Stimulated activated CD8-positive, alpha-beta memory T cell treated with anti-CD3 and anti-CD28 coated beads, Interleukin-4, amount 100 ng/mL, for 1 hour (primary cell): ENCODE measurements at places on chromosomes 6 and 20.

DNA sequence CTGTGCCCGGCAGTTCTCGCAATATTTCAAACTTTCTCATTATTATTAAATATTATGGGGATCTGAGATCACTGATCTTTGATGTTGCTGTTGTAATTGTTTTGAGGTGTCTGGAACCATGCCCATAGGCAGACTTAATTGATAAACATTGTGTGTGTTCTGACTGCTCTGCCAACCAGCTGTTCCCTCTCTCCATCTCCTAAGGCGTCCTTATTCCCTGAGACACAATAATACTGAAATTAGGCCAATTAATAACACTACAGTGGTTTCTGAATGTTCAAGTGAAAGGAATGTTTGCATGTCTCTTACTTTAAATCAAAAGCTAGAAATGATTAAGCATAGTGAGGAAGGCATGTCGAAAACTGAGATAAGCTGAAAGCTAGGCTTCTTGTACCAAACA lies 7.6 kb downstream of the MAPK14 start:
- DNase-seq: no peak

GRCh38 chr6:136932599-136932998 lies 10.5 kb downstream of the SLC35D3 start:
- DNase-seq: no peak

DNA sequence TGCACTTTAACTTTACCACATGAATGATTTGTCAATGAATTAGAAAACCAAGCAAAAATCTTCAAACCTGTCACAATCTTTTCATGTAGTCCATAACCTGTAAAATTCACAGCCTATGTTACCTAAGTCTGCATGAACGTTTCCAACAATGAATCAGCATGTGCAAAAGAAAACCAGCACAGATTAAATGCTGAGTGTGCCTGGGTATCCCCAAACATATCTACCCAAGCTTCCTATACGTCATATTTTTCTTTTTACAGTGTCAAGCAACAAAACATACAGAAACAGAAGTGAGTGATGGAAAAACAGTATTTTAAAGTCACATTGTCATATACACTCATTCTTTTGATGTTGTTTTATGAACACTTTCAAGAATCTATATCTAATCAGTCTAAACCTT lies 713.5 kb downstream of the RFPL4B start:
- DNase-seq: no peak

DNA sequence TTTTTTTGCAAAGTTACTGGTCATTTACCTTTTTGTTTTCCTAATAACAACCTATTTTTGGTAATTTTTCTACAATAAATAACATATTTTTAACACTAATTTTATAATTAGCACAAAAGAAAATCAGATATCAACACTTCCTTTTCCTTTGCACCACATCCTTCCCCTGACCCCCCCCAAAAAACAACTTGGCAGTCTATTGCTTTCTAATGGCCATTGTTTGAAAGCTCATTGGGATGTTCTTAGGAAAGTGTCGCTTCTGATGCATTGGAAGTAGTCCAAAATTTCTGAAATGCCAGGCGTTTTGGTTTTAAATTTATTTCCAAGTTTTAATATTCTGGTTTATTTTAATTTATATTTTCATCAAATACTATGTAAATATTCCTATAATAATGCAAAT lies 407.8 kb downstream of the EYS start:
- DNase-seq: no peak

DNA sequence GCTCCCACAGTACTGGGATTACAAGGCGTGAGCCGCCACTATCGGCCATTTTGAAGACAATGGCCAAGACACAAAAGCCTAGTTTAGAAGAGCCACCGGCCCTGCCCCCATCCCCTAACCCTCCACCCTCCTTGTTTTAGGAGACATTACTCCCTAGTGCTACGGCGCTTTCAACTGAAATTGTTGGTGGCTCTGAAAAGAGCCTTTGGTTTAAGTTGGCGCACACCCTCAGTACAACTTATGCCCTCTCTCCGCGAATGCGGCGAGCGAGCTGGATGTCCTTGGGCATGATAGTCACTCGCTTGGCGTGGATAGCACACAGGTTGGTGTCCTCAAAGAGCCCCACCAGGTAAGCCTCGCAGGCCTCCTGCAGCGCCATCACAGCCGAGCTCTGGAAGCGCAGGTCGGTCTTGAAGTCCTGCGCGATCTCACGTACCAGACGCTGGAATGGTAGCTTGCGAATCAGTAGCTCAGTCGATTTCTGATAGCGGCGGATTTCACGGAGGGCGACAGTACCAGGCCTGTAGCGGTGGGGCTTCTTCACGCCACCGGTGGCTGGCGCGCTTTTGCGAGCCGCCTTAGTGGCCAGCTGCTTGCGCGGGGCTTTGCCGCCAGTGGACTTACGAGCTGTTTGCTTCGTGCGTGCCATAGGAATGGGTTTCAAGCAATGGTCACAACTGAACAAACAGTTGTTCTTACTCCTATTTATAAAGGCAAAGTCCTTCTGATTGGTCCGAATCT lies 114.9 kb upstream of the BTN3A2 start:
- DNase-seq: peak; percentile 23

DNA sequence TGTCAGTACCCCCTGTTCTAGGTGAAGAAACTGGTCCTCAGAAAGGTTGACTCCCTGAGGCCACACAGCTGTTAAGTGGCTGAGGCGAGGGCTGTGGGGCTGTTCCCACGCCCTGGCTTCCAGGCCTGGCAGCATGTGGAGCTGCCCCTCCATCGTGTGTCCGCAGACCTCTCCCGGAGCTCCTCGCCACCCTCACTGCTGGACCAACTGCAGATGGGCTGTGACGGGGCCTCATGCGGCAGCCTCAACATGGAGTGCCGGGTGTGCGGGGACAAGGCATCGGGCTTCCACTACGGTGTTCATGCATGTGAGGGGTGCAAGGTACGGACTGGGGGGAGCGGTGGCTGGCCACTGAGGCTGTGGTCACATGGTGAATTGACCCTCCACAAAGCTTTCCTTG lies 32.2 kb upstream of the FANCE start:
- DNase-seq: no peak

DNA sequence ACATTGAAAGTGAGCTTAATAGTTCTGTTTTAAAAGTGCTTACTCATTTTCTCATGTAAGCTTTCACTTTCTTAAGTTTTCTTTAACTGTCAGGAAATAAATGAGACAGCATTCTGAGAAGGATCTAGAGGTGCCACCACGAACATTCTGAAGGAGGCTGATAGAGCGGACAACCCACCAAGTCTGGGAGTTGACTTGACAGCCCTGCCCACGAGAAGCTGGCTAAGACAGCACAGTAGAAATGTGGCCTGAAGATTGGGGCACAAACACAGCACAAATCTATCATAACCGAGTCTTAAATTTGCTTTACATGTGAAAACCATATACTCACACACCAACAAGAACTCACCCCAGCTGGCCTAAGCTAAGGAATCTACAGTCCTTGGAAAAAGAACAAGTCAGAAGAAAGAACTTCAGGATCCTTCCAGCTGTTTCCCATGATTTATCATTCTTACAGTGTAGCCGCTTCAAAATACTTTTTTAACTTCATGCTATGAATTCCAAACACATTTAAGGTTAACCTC lies 144.2 kb upstream of the TNFAIP3 start:
- no peak for DNase-seq

DNA sequence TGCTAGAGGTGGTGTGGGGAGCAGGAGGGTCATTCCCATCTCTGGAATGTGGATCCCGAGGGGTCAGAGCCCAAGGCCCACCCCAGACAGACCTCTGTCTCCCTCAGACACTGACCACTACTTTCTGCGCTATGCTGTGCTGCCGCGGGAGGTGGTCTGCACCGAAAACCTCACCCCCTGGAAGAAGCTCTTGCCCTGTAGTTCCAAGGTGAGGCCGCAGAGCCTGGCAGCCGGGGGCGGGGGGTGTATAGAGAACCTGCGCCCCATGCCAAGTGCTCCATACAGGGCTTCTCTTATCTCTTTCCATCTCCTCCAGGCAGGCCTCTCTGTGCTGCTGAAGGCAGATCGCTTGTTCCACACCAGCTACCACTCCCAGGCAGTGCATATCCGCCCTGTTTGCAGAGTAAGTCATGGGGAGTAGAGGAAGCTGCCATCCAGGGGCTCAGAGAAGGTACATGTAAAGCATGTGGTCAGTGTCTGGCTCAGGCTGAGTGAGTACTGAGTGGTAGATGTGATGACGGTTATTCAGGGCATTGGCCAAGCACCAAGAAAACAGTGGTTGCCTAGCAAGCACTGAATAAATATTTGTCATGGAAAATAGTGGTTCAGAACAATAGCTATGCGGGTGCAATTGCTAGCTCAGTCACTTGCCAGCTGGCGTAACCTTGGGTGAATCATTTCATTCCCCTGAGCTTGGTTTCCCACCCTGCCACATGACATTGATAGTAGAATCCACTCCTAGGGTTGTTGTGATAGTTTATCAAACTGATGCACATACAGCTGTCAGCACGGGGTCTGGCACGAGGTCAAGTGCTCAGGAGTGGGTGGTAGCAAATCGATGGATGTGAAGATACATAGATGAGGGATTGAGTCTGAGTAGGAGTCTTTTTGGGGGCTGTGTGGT lies 3.5 kb downstream of the PIGT start:
- DNase-seq: no peak

- no peak for DNase-seq
Measured at GRCh38 chr20:37841389-37841788, 61.5 kb upstream of the VSTM2L start.

- no peak for DNase-seq
Measured at GRCh38 chr20:9285617-9286016, 216.7 kb downstream of the PLCB4 start.
